ENCODE measurements at places on chromosomes 12 and 14. TPM values are rescaled to one million over a fixed set of nuclear protein-coding genes. Genes with fewer than 3 reads are reported as not detected.

GRCh38 chr14:100168506-100168905, 9.1 kb upstream of the DEGS2 start:
- no peak for DNase-seq

Gene C1S
- 6.2 TPM for total RNA-seq

- DNase-seq = peak; percentile 79
Measured at GRCh38 chr14:69484444-69485314, at the start of gene PLEKHD1. Gene PLEKHD1, plus strand, starts transcription at chr14:69484728. Its CDS starts 238 bp downstream, at chr14:69484966.

DNA sequence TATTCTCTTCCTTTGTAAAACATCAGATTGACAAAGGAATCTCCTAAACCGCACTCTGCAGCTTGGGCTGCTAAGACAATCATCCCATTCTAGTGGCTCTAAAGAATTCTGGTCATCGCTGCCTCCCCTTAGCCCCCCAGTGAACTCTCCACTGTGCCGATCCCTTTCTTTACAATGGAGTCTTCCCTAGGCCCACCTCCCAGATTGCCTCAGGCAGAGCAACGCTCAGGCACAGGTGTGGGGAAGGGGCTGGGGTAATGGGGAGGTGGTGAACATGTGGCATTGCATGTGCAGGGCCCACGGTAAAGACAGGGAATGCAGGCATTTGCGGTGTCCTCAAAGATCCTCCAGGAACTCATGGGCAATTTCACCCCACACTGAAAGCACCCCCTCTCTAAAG, 86.3 kb downstream of the PLEKHG3 start:
- DNase-seq = no peak

- DNase-seq = no peak
Measured at GRCh38 chr14:100423317-100424010, 100.3 kb downstream of the SLC25A47 start.

DNA sequence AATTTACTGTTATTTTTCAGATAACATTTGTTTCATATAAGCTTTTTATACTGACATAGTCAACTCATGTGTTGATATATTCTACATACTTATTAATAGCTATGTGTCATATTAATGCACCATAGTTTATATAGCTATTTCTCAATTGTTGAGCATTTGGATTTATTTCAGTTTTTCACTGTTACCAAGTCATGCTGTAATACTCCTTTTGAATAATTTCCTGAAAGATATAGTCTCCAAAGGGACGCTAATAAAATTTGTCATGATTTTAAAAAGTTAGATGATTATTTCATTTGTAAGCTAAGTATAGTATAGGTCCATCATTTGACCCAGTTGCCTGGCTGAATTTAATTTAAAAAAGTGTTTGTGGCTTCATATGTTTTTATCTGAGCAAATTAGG, 47.8 kb downstream of the ATL1 start:
- no peak for DNase-seq

DNA sequence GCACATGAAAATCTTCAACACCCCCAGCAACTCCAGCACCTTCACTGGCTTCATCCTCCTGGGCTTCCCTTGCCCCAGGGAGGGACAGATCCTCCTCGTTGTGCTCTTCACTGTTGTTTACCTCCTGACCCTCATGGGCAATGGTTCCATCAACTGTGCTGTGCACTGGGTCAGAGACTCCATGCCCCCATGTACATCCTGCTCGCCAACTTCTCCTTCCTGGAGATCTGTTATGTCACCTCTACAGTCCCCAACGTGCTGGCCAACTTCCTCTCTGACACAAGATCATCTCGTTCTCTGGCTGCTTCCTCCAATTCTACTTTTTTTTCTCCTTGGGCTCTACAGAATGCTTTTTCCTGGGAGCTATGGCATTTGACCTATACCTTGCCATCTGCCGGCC, 11.5 kb upstream of the OR11G2 start:
- DNase-seq = no peak

DNA sequence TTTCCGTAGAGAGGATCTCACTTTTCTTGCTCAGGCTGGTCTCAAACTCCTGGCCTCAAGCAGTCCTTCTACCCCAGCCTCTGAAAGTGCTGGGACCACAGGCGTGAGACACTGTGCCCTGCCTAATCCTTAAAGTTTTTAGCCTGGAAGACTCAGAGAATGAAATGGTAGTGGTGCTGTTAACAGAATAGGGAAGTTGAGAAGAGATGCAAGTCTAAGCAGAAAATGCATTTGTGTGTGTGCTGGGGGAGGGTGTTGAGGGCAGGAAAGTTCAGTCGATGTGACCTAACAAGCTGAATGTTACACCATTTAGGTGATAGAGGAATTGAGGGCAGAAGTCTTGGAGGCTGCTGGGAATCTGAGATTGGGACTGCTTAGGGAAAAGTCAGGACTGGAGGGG, 6.9 kb upstream of the TUBA1A start:
- DNase-seq = no peak

DNA sequence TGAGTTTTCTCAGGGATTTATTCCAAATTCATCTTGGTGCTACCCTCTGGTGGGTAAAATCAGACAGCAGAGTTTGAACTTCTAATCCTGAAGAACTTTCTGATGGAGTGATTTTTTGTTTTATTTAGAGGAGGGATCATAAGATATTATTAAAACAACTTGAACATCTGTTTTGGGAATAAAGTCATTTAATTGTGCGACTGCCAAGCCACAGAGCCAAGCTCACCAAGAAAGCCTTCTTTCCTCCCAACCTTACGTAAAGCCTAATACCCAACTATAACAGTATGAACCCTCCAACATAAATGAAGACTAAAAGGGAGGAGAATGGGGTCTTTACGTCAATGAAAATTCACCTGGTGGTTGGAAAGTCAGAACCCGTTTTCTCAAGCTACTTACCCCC, 205.5 kb upstream of the IGF1 start:
- no peak for DNase-seq

GRCh38 chr12:57461276-57461916, 1.8 kb downstream of the GLI1 start:
- DNase-seq = peak; percentile 95

- no peak for DNase-seq
Measured at GRCh38 chr14:81157431-81157830, 63.3 kb downstream of the GTF2A1 start.

DNA sequence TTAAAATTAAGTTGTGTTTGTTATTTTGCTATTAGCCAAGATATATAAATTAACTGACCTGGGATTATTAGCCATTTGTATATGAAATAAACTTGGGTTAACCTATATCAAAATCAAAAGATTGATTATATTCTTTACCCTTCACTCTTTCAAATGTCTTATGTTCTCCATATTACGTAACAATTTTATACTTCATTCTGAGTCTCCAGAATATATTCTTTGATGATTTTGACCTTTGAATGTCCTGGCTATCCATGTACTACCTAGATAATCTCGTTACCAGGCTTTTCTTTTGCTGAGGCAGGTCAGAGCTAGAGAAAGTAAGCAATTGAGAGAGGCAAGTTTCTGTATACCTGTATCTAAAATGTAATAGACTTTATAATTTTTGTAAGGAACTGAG, 3.6 kb downstream of the PPM1A start:
- DNase-seq = no peak

- DNase-seq = peak; percentile 90
Measured at GRCh38 chr12:57182918-57183575, 33.5 kb upstream of the NXPH4 start.

DNA sequence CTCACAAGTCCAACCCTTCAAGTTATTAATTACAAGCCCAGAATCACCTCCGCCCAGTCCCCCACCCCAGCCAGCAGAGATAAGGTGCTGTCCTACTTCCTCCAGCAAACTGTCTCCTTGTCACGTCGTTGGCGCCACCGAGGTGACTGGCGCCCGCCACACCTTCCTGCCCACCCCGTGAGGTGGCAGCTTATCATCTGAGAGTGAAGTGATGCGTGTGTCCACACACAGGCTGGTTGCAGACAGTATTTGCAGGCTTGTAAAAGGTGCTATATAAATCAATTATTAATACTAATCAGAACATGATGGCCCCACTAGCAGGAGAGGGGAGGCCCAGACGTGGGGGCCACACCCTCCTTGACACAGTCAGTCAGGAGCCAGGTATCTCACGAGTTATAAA, 786.6 kb upstream of the TBX3 start:
- DNase-seq = no peak

DNA sequence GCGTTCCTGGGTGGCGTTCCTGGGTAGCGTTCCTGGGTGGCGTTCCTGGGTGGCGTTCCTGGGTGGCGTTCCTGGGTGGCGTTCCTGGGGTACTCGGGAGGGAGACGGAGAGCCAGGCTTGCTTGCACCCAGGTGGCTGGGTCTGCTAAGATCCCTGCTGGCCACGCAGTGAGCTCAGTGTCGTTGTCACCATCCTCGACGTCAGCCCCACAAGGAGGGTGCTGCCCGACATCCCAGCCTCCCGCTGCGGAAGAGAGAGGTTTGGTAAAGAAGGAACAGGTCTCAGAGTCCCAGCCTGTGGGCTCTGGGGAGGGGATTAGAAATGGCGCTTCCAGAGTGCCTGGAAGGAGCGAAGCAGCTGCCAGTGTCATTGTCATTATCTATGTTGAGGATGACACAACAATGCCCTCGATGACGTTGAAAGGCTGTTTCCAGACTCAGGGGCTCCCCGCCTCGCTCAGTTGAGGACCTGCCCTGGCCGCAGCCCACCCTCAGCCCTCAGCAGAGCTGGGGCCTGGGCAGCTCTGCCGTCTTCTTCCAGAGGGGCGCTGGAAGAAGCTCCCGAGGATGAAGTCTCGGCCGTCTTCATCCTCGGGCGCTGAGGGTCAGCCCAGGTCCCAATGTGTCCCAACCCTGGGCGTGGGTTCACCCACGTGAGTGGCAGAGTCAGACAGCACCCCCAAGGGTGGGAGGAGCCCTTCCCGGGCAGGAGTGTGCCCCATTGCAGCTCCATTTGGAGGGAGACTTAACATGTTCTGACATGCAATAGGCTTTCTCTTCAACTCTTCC, 328.8 kb downstream of the ADGRD1 start:
- DNase-seq = no peak

Gene INHBC
- total RNA-seq = 0.16 TPM

- peak; percentile 34 for DNase-seq
Measured at GRCh38 chr14:89576145-89576927, 159.3 kb upstream of the FOXN3 start.

Gene RNASE7
- not detected for total RNA-seq
